Tongue (tissue), 3 donors: ENCODE measurements at places on chromosomes 3 and 15. TPM values are rescaled to one million over a fixed set of nuclear protein-coding genes. Genes with fewer than 3 reads are reported as not detected.

- peak; percentile 42 for DNase-seq
These were observed 2.9 kb downstream of the GATA2 start for GRCh38 chr3:128489927-128490649.

DNA sequence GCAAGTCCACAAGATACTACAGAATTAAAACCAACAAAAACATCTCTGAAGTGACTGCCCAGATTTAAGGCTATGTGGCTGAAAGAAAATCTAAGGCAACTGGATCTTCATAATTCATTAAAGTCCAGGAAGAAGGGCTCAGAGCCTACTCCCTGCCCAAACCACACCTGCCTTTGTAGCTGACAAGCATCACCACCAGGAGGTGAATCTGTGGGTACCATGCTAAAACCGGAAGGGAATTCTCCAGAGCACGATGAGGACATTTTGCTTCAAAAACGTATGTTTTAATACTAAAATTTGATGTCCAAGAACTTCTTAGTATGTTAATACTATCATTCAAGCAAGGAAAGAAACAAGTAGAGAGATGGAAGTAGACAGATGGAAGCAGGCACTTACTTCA is 495.9 kb upstream of the NECTIN3 start:
- DNase-seq = no peak

DNA sequence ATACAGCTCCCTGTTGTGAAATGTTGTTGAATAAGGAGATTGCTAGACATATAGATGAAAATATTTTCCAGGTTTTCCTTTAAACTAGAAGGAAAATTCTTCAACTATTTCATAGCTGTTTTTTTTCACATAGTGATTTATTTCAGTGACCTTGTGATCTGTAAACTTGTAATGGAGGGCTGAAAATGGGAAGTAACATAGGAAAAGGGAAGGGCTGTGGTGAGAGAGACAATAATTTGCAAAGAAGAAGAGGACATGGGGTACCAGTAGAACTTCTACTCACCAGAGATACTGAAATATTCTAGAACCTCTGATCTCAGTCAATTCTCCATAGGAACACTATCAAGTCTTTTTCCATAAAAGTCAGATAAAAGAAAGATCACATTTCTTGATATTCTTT is 60.4 kb downstream of the PLS1 start:
- no peak for DNase-seq

GAP43 gene
- 4.7 TPM for total RNA-seq

DNA sequence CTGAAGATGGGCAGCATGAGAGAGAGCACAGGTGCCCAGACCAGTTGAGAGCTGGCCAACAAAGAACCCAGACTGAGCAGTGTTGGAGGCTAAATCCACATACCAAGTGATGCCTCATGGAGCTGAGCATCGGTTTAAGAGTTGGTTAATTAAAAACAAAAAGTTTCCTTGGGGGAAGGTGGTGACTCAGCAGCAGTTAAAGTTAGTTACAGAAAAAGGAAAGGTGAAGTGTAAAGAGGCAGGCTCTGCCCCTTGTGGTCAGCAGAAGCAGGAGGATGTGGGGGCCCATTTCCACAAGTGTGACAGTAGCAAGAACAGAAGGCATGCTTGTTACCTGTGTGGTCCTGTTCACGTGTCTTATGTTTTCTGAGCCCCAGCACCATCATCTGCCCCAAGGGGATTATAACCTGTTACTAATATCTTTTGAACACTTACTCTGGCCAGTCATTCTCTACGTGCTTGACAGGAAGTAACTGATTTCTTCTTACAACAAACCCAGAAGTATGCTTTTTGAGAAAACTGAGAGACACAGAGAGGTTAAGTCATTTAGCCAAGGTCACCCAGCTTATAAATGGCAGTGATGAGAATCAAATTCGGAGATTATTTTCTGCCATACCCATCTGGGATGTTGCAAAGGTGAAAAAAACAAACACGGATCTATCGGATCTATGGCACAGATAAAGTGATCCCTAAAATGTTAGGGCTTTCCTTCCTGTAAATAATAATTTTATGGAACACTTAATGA is 91.0 kb downstream of the EPHB1 start:
- DNase-seq = no peak

- DNase-seq = no peak
These were observed 2.0 kb downstream of the LIPC start for GRCh38 chr15:58433597-58434333.
